ENCODE measurements at places on chromosomes 3 and 15. TPM values are rescaled to one million over a fixed set of nuclear protein-coding genes. Genes with fewer than 3 reads are reported as not detected.

Gene MESP2
- not detected for total RNA-seq

Gene ECE2
- total RNA-seq: 2.7 TPM

Gene ARIH1
- 35.2 TPM for total RNA-seq

Gene RARRES1
- total RNA-seq: 1.2 TPM

Gene SLC6A1
- 54.6 TPM for total RNA-seq

Gene LDHAL6B
- total RNA-seq: not detected

Gene FBXW12
- total RNA-seq: 1.5 TPM

Gene CDHR4
- under 0.01 TPM for total RNA-seq

Gene GUCA1C
- not detected for total RNA-seq

Gene LRRN1
- total RNA-seq: 29.7 TPM

Gene IMPG2
- 1.7 TPM for total RNA-seq

Gene LYZL4
- not detected for total RNA-seq

Gene RBP2
- not detected for total RNA-seq

Gene RLBP1
- 0.98 TPM for total RNA-seq

Gene TUSC7
- total RNA-seq: 0.25 TPM

Gene ISLR2
- 176 TPM for total RNA-seq

Gene PCOLCE2
- total RNA-seq: 3.2 TPM

Gene SKOR1
- 0.25 TPM for total RNA-seq

Gene SOX14
- total RNA-seq: not detected

Gene ZNF592
- 7.9 TPM for total RNA-seq

Gene CLDN1
- 5.7 TPM for total RNA-seq

Gene ANKRD34C
- total RNA-seq: under 0.01 TPM

Gene AGBL1
- total RNA-seq: 0.98 TPM

Gene RTP3
- not detected for total RNA-seq

Gene ERC2
- total RNA-seq: 58.3 TPM

Gene FNDC3B
- total RNA-seq: 11.1 TPM

Gene ACP3
- 0.98 TPM for total RNA-seq

Gene ATP13A5
- total RNA-seq: 0.49 TPM

All from temporal lobe (tissue), 4 donors.